ENCODE measurements at places on chromosomes 12 and 14. TPM values are rescaled to one million over a fixed set of nuclear protein-coding genes. Genes with fewer than 3 reads are reported as not detected.

- peaks cover 3% of the 10 kb centered on the region for H3K36me3 ChIP-seq
- DNase-seq = no peak
- peaks cover 9% of the 10 kb centered on the region for H3K4me1 ChIP-seq
- no peaks in the 10 kb centered on the region for H3K27me3 ChIP-seq
- H3K27ac ChIP-seq = peak overlapping the region; percentile 59
- no peak overlapping the region for H3K4me3 ChIP-seq
Observed at GRCh38 chr14:102504328-102504999, 5.1 kb downstream of the ANKRD9 start.

GRCh38 chr14:82419933-82420332 lies 886.3 kb upstream of the SEL1L start:
- H3K27ac ChIP-seq = no peak overlapping the region
- no peaks in the 10 kb centered on the region for H3K27me3 ChIP-seq
- H3K4me3 ChIP-seq = no peak overlapping the region
- no peaks in the 10 kb centered on the region for H3K36me3 ChIP-seq
- no peaks in the 10 kb centered on the region for H3K4me1 ChIP-seq
- DNase-seq = no peak

GRCh38 chr12:106897082-106897481 lies 58.6 kb upstream of the TMEM263 start:
- H3K36me3 ChIP-seq = no peaks in the 10 kb centered on the region
- H3K27me3 ChIP-seq = peaks cover 16% of the 10 kb centered on the region
- no peak overlapping the region for H3K4me3 ChIP-seq
- DNase-seq = no peak

DNA sequence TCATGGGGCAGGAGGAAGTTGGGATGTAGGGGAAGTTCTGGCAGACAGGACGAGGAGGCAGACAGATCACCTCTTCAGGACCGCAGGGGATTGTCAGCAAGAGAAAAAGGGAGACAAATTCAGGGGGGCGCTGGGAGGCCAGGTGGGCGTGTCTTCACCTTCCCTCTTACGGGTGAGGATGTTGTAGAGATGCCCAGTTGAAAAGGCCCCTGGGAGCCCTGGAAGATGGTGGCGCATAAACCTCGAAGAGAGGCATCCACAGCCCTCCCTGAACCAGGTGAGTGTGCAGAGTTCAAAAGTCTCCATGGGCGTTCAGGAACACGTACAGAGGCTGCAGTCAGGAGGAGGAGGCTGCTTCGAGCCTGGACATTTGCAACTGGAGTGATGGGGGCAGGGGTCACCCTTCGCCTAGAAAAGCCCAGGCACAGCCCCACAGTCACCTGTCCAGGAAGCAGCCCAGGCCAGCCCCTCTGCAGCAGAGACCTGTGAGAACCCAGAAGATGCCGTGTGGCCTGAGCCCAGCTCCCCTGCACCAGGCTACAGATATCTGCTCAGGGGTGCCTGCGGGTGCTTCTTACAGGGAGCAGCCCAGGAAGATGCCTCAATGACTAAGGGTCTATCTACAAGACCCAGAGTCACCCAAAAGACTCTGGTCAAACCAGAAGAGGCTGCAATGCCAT lies 74.4 kb downstream of the PRIMA1 start:
- DNase-seq = peak; percentile 61
- H3K4me3 ChIP-seq = no peak overlapping the region
- no peaks in the 10 kb centered on the region for H3K36me3 ChIP-seq
- H3K27me3 ChIP-seq = peaks cover 8% of the 10 kb centered on the region
- H3K27ac ChIP-seq = no peak overlapping the region
- H3K4me1 ChIP-seq = no peaks in the 10 kb centered on the region

GRCh38 chr12:49133014-49133413 lies 1.8 kb upstream of the TUBA1B start:
- no peaks in the 10 kb centered on the region for H3K27me3 ChIP-seq
- no peaks in the 10 kb centered on the region for H3K36me3 ChIP-seq
- DNase-seq = no peak
- peak overlapping the region; percentile 100 for H3K27ac ChIP-seq

GRCh38 chr14:46887144-46887543 lies 235.6 kb upstream of the RPL10L start:
- H3K27ac ChIP-seq = no peak overlapping the region
- H3K4me3 ChIP-seq = no peak overlapping the region
- H3K27me3 ChIP-seq = no peaks in the 10 kb centered on the region
- no peaks in the 10 kb centered on the region for H3K4me1 ChIP-seq
- DNase-seq = no peak
- no peaks in the 10 kb centered on the region for H3K36me3 ChIP-seq

- no peaks in the 10 kb centered on the region for H3K36me3 ChIP-seq
- no peaks in the 10 kb centered on the region for H3K27me3 ChIP-seq
- H3K4me3 ChIP-seq = no peak overlapping the region
- no peak for DNase-seq
- no peaks in the 10 kb centered on the region for H3K4me1 ChIP-seq
- no peak overlapping the region for H3K27ac ChIP-seq
Observed at GRCh38 chr14:96108061-96108795, 69.1 kb downstream of the C14orf132 start.

- no peak overlapping the region for H3K27ac ChIP-seq
- no peak overlapping the region for H3K4me3 ChIP-seq
- no peaks in the 10 kb centered on the region for H3K27me3 ChIP-seq
- H3K36me3 ChIP-seq = no peaks in the 10 kb centered on the region
- DNase-seq = no peak
Observed at GRCh38 chr12:110813285-110813684, 33.5 kb upstream of the CCDC63 start.

- H3K27ac ChIP-seq = no peak overlapping the region
- H3K36me3 ChIP-seq = no peaks in the 10 kb centered on the region
- H3K27me3 ChIP-seq = no peaks in the 10 kb centered on the region
- no peak for DNase-seq
Observed at GRCh38 chr12:99055299-99055698, 410.2 kb downstream of the APAF1 start.

DNA sequence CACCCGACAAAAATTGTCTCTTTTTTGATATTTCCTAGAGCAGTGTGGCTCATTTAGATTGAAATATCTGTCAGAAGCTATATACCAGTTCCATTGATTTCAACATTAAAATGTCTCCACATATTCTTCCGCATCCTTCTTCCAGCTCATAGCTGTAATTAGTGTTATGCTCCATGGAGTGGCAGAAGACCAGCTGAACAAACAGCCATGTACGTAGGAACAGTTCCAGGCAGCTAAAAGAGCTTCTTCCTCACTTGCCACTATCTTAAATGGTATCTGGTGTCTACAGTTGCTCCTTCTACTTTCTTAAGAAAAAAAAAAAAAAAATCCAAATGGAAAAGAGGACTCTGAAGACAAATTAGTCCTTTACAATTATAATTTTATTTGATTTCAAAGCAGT lies 848.0 kb downstream of the DIO2 start:
- DNase-seq = no peak
- no peak overlapping the region for H3K4me3 ChIP-seq
- H3K27ac ChIP-seq = no peak overlapping the region
- H3K27me3 ChIP-seq = no peaks in the 10 kb centered on the region
- H3K4me1 ChIP-seq = no peaks in the 10 kb centered on the region

DNA sequence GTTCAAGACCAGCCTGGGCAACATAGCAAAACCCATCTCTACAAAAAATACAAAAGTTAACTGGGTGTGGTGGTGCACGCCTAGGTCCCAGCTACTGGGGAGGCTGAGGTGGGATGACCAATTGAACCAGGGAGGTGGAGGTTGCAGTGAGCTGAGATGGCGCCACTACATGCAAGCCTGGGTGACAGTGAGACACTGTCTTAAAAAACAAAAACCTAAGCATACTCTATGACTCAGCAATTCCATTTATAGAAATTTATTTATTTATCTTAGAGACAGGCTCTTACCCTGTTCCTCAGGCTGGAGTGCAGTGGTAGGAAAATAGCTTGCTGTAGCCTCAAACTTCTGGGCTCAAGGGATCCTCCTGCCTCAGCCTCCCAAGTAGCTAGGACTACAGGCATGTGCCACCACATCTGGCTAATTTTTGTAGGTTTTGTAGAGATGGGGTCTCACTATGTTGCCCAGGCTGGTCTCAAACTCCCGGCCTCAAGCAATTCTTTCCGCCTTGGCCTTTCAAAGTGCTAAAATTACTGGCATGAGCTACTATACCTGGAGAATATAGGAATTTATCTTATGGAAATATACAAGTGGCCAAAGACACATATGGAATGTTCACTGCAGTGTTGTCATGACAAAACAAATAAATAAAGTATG lies 43.3 kb downstream of the NCKAP5L start:
- H3K27me3 ChIP-seq = peaks cover 44% of the 10 kb centered on the region
- H3K4me1 ChIP-seq = peaks cover 14% of the 10 kb centered on the region
- H3K36me3 ChIP-seq = peaks cover 1% of the 10 kb centered on the region
- H3K27ac ChIP-seq = peak overlapping the region; percentile 23
- no peak overlapping the region for H3K4me3 ChIP-seq

DNA sequence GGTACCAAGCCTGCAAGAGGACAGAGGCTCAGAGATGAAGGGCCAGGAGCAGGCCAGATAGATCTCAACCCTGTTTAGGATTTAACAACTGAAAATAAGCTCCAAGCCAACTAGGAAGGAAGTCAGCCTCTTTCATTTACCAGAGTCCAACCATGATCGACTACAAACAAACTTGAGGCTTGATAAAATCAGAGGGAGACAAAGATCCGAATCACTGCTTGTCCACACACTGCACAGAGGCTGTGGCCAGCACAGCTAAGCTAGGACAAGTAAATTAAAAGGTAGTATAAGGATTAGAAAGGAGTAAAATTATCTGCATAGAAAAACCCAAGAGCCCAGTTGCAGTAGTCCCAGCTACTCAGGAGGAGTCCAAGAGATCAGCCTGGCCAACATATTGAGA lies 40.3 kb downstream of the FAM222A start:
- peaks cover 45% of the 10 kb centered on the region for H3K4me1 ChIP-seq
- H3K36me3 ChIP-seq = no peaks in the 10 kb centered on the region
- no peaks in the 10 kb centered on the region for H3K27me3 ChIP-seq
- no peak overlapping the region for H3K4me3 ChIP-seq
- no peak for DNase-seq
- H3K27ac ChIP-seq = no peak overlapping the region

GRCh38 chr12:128959901-128960300 lies 106.6 kb downstream of the GLT1D1 start:
- no peak overlapping the region for H3K27ac ChIP-seq
- H3K27me3 ChIP-seq = peaks cover 10% of the 10 kb centered on the region
- DNase-seq = no peak
- no peaks in the 10 kb centered on the region for H3K36me3 ChIP-seq
- no peaks in the 10 kb centered on the region for H3K4me1 ChIP-seq

DNA sequence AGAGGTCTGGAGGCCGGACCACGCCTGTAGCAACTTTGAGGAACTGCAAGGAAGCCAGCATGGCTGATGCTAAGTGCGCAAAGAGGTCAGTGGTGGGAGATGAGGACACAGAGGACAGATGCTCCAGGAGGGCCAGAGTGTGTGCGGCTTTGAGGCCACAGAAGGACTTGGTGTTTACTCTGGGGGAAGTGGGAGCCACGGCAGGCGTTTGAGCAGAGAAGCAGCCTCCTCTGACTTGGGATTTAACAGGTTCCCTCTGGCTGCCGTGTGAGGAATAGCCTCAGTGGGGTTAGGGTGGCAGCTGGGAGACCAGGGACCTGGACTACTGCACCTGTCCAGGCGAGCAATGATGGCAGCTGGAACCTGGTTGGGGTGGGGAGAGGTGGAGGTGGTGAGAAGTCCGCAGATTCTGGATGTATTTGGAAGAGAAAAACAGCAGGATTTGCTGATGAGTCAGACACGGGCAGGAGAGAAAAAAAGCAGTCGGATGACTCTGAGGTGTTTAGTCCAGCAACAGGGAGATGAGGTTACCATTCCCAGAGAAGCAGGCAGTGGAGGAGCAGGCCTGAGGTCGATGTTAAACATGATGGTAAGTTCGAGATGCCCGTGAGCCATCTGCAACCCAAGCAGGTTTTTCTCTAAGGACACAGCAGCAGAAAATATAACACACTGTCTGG lies 143.5 kb downstream of the SCARB1 start:
- no peaks in the 10 kb centered on the region for H3K27me3 ChIP-seq
- DNase-seq = no peak
- no peak overlapping the region for H3K4me3 ChIP-seq
- peaks cover 45% of the 10 kb centered on the region for H3K4me1 ChIP-seq
- H3K27ac ChIP-seq = peak overlapping the region; percentile 6

DNA sequence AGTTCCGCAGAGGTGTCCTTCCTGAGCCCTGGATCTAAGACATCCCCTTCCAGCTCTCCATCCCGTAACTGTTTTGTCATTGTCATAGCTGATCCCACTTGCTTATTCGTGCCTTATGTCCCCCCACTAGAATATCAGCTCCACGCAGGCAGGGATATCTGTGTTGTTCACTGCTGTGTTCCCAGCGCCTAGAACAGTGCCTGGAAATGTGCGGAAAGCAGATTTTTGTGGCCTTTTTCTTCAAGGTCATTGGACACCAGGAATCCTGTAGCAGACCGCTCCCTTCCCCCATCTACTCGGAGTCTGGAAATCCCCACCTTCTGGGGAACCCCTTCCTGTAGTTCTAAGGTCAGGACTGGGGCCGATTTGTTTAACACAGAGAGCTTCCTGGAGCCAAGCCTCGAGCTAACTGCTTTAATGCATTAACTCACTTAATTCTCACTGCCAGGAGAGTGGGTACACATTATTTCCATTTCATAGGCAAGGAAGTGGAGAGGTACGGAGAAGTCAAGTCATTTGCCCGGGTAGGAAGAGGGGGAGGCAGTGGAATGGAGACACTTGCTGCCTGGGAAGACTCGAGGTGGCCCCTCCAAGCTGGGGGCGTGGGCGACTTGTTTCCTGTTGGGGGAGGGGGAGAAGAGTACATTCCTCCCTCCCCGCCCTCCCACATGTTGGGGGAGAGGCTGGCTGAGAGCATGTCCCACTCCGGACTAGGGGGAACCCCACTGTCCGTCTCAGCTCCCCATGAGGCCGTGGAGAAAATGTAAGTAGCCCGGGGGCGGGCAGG lies 1.2 kb upstream of the SH2B3 start:
- H3K4me1 ChIP-seq = peaks cover 64% of the 10 kb centered on the region
- H3K36me3 ChIP-seq = no peaks in the 10 kb centered on the region
- H3K27ac ChIP-seq = peak overlapping the region; percentile 97
- peak overlapping the region; percentile 84 for H3K4me3 ChIP-seq

GZMH gene
- total RNA-seq = 10.9 TPM

AMN gene
- total RNA-seq = 3.0 TPM

DPF3 gene
- 5.4 TPM for total RNA-seq

GPR84 gene
- 2.7 TPM for total RNA-seq

GXYLT1 gene
- total RNA-seq = 21.2 TPM

CFAP251 gene
- 3.0 TPM for total RNA-seq

EIF2S3B gene
- total RNA-seq = 0.95 TPM

NKX2-1 gene
- total RNA-seq = not detected

NTF3 gene
- total RNA-seq = 5.8 TPM

MYO1H gene
- not detected for total RNA-seq

NUDT14 gene
- 31.1 TPM for total RNA-seq

SIX6 gene
- total RNA-seq = not detected

Data from spleen (tissue), 13 donors.